Activated effector memory CD4-positive, alpha-beta T cell treated with Interleukin-2 at 50 U/mL for 16 hours (primary cell): ENCODE measurements at places on chromosomes 7 and 10.
A peak's percentile ranks its signal among the peaks of the same experiment; 100 is the strongest.

GRCh38 chr7:5199841-5200240, 9.8 kb downstream of the WIPI2 start:
- no peak for DNase-seq

DNA sequence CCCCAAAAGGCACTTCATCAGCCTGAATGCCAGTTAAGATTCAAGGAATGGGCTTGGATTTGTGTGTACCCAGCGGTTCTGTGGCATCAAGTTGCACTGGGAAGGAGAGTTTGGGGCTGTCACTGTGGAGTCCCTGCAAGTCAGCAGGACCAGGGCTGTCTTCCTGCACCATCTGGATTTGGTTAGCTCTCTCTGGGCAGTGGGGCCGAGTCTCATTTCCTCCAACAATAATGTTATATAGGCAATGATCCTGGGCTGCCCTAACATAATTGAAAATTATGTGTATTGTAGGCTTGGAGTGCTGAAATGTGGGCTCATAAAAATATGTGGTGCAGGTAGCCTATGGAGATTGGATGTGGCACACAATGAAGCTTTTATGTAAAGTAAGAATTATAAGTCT, 87.2 kb downstream of the TCF7L2 start:
- DNase-seq: no peak

DNA sequence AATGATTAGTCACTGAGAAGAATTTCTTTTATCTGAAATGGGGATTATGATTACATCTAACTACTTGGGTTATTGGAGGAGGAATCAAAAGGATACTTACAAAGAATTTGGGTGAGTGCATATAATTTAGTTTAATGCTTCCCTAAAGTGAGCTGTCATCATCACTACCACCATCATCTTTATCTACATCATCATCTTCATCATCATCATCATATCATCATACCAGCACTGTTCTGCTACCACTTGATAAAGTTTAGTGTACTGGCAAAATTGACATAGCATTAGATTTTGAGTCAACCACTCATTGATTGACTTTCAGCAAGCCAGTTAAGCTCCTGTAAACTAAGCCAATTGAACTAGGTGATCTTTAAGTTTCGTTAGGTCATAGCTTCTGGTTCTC, 245.6 kb upstream of the DKK1 start:
- DNase-seq: no peak

DNA sequence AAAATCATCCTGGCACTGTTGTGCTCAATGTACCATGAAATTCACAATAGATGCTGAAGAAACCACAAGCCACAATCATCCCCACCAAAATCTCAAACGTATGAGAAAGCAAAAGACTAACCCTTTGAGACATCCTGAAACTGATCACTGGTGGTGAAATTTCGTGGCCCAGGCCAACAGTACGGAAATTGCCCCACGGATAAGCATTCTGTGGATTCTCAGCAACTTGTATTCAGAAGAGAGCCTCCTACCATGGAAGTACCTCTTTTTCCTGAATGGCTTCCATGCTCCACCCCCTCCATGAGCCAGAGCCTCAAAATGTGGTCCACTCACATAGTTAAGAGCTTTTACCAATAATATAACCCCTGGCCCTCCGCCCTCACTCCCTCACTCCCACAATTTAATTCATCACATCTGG, 163.9 kb upstream of the AUTS2 start:
- no peak for DNase-seq

- DNase-seq: no peak
These were observed 2.1 kb upstream of the CCDC126 start for GRCh38 chr7:23594879-23595604.

DNA sequence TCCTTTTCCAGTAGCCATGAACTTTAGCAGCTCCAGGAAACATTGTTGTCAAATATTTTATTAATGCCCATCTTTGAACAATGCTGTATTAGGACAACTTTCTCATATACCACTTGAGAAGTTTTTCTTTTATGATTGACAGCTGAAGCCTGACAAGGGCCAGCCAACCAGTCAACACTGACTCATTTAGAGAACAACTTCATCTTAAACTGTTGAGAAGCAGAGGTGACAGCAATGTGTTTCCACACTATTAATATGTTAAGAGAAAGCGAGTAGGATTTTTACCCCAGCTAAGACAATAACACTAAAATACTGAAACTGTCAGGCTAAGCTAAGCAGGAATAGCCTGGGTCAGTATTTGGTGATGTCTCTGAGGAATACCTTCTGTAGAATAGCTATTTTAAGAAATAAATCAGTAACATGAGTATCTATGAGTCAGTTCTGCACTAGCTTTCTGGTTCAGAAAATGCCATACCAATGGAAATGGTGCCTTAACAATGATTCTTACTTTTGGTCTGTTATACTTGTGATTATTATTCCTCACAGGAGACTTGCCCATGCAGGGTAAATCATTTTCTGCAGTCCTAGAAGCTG, 168.8 kb upstream of the POT1 start:
- no peak for DNase-seq

GRCh38 chr7:5354460-5355232, 69.0 kb downstream of the TNRC18 start:
- DNase-seq: no peak

GRCh38 chr10:3763852-3764625, 21.0 kb downstream of the KLF6 start:
- no peak for DNase-seq

DNA sequence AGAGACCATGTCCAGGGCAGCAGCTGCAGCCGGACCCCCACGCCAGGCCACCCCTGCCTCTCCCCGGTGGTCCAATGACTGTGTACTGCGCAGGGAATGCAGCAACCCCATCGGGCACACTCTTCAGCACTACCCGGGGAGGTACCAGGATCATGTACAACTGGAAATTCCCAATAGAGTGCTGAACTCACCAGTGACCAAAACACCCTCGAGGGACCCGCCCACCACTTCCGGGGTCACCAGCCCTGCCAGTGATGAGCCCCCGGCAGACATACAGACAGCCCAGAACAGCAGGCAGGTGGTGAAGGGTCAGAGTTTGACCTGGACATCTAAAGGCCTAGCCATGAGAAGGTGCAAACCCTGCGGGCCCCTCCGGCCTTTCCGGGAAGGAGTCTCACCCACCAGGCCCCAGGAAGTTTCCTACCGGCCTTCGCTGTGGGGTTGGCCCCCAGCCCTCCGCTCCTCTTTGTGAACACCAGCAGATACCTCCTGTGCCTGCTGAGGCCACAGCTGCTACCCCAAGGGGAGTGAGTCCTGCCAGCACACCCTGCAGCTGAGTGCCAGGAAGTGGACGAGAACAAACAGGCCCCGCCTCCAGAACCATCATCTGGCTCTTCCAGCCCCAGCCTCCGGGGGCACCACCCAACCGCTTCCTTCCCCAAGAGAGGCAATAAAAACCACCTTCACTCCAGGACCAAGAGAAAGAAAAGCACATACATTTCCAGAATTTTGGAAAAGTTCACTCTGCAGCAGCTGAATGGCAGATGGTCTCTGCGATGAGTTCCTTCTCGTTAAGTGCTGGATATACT, 5.0 kb upstream of the ANKRD61 start:
- DNase-seq: peak; percentile 61

DNA sequence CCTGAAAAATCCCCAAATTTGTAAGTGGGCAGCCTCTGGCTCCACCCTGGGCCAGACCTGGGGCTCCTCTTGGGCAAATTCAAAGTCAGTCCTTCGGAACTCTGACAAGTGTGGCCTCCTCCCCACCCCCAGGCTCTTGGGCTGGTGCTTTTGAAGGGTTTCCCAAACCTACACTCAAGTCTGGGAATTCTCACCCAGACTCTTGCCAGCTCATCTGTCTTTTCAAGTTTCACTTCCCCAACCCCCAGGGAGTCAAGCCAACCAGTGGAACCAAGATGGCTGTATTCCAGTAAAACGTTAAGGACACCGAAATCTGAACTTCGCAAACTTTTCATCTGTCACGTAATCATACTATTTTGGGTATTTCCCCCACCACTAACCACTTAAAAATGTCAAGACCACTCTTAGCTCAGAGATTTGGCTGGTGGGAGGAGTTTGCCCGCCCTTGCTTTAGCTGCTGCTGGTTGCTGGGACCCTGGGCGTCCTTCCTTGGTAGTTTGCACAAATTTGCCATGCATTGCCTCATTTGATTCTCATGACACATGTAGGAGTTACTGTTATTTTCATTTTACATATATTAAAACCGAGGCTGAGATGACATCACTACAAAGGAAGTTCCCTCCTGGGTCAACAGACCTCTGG, 1.7 kb upstream of the MYO1G start:
- DNase-seq: peak; percentile 28

DNA sequence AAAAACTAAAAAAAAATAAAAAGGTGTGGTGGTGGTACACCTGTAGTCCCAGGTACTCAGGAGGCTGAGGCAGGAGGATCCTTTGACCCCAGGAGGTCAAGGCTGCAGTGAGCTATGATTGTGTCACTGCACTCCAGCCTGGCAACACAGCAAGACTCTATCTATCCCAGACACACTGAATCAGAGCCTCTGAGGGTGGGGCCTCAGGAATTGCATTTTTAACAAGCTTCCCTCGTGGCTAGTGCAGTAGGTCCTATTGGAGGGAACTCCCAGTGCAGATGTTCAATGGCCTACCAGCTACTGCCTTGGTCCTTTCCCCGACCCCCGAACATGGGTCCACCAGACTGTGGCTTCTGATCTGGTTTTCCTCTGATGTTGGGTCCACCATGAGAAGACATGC, 14.9 kb downstream of the STRA8 start:
- no peak for DNase-seq

GRCh38 chr7:128172151-128172550, 68.9 kb upstream of the LEP start:
- no peak for DNase-seq
